Femur (tissue), 1 donor: ENCODE measurements at places on chromosomes 3 and 15.

DNA sequence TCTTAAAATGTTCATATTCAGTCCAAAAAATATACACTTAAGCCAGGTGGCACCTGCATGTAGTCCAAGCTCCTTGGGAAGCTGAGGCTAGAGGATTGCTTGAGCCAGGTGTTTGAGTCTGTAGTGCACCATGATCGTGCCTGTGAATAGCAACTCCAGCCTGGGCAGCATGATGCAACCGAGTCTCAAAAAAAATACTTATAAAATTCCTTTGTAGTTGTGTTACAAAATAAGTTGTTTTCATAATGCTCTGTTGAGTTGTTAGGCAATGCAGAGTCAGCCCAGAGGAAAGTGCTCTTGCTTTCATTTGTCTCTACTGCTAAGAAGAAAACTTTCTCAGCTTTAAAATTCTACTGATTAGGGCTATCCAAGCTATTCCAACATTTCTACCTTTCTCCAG, 442.8 kb upstream of the ARRDC4 start:
- DNase-seq: no peak

DNA sequence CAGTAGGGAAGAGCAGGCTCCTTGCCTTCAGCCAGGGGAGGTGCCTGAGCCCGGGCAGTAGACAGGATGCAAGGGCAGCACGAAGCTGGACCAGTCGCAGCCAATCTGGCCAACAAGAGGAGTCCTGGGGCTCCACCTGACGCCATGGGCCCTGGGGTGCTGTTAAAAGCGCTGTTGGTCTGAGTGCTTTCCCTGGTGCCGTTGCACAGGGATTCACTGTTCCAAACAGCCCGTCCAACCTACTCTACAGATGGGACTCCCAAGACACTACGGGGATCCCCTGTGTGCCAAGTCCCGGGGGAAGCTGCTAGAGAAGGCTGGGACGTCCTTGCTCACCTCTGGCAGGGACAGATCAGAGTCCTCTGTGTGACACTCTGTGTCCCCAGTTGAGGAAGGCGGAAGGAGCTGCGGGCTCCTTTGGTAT, 632 bp downstream of the CTSH start:
- DNase-seq: no peak

DNA sequence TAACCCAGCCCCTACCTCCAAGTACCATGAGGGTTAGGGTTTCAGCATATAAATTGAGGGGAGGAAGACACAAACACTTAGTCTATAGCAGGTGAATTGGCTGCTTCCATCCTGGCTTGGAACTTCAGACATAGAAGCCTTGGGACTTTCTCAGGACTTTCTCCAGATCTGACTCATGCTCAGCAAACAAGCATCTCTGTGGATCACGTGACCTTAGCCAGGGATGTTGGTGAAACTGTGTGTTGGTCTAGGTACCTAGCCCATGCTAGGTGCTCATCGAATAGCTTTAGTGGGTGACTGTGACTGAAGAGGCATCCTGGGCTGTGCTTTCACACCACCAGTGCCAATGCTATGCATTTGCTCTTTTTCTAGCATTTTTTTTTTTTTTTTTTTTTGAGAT, 58.9 kb downstream of the CD47 start:
- no peak for DNase-seq

GRCh38 chr3:20064796-20065564, 24.7 kb downstream of the KAT2B start:
- no peak for DNase-seq

- no peak for DNase-seq
Observed at GRCh38 chr15:96267463-96267862, 63.0 kb upstream of the NR2F2 start.

GRCh38 chr15:85019815-85020590, 38.3 kb downstream of the PDE8A start:
- DNase-seq: no peak

DNA sequence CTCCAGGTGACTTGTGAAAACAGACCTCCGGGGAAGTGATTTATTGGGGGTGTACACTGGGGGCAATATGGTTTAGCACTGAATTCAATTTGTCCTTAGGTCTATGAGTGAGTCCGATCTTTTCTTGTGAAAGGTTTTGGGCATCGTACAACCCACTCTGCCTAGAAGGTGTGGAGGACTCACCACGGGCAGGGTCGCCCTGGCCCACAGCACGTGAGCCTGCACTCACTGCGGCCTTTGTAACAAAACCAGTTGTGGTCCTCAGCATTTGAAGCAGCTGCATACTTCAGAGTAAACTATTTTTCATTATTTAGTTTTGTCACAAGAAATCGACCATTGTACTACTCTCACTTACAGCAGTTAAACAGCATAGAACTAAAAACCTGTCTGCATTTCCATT, 72.6 kb upstream of the BLM start:
- no peak for DNase-seq

GRCh38 chr3:195805181-195805580, 6.5 kb downstream of the MUC4 start:
- DNase-seq: peak; percentile 15

GRCh38 chr15:25789616-25789999, 73.5 kb downstream of the ATP10A start:
- no peak for DNase-seq

GRCh38 chr3:133967992-133968892, 61.5 kb downstream of the SLCO2A1 start:
- DNase-seq: no peak
